ENCODE measurements at places on chromosomes 1 and 21. TPM values are rescaled to one million over a fixed set of nuclear protein-coding genes. Genes with fewer than 3 reads are reported as not detected.

Gene DNAJB4
- total RNA-seq, result 9.1 TPM

- no peak for DNase-seq
- peaks cover 12% of the 10 kb centered on the region for H3K4me1 ChIP-seq
These were observed 38.0 kb upstream of the COL18A1 start for GRCh38 chr21:45366931-45367401.

Gene LRRC38
- not detected for total RNA-seq

GRCh38 chr1:115722221-115722620 lies 46.3 kb downstream of the CASQ2 start:
- no peak overlapping the region for H3K27ac ChIP-seq
- H3K4me3 ChIP-seq, result no peak overlapping the region
- H3K27me3 ChIP-seq, result peaks cover 7% of the 10 kb centered on the region
- H3K36me3 ChIP-seq, result no peaks in the 10 kb centered on the region
- no peaks in the 10 kb centered on the region for H3K4me1 ChIP-seq

Gene ATP1A2
- total RNA-seq, result not detected

Gene E2F2
- 22.1 TPM for total RNA-seq

GRCh38 chr1:159939678-159940002 lies 5.8 kb downstream of the IGSF9 start:
- no peak for DNase-seq
- peaks cover 19% of the 10 kb centered on the region for H3K27me3 ChIP-seq
- H3K4me3 ChIP-seq, result no peak overlapping the region
- H3K27ac ChIP-seq, result no peak overlapping the region

- no peak for DNase-seq
- H3K27ac ChIP-seq, result no peak overlapping the region
- no peaks in the 10 kb centered on the region for H3K27me3 ChIP-seq
- no peaks in the 10 kb centered on the region for H3K36me3 ChIP-seq
These were observed 220.7 kb downstream of the OMA1 start for GRCh38 chr1:58325866-58326265.

Data from activated CD4-positive, alpha-beta memory T cell treated with anti-CD3 and anti-CD28 coated beads for 36 hours (primary cell).